GM04503 (cell line): ENCODE measurements at places on chromosomes 6 and 20.

- DNase-seq, result no peak
Measured at GRCh38 chr6:75029333-75029732, 176.5 kb downstream of the COL12A1 start.

DNA sequence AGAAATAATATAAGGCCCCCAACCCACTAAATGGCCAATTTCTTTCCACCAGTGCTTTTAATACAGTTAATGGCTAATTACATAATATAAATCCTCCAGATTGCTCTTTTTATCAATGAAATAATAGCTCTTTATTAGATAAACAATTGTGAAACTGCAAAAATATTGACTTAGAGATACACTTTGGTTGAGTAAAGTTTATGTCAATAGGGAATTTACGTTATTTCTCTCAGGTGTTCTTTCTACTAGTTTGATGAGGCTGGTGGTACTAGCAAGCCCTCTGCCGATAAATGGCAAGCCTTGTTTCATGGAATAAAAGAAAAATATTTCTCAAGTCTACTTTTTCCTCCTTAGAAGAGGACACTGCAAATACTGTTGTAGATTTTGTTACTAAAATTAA, 18.9 kb downstream of the RFX6 start:
- no peak for DNase-seq

DNA sequence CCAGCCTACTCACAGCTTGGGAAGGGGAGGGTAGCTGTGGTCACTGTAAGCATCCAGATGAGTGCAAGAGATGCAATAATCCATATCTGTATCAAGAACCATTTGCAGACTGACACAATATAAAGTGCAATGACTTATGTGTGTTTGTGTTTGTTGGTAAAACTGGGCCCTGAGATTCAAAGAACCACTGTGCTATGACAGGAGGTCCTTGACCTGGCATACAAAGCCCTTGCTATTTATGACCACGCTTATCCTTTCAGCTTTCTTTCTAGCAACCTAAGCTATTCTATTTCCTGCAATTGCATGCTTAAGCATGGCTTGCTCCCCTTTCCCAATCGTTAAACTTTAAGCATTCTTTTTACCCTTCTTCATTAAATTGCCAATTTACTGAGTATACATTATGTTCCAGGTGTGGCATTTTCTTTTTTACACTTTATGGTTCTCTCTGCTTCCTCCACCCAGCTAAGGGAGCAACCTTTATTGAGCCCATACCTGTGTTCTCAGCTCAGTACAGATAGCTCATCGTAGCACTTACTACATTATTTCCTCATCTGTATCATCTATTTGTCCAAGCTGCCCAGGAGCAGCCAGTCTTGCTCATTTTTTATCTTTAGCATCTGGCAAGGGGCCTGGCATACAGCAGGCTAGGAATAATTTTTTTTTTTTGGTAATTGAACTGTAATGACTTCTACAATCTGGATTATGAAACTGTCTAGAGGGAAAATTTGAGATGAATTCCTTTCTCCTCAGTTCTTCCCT, 3.5 kb downstream of the MCUR1 start:
- no peak for DNase-seq

GRCh38 chr6:98477231-98477630, 357.1 kb upstream of the POU3F2 start:
- no peak for DNase-seq

GRCh38 chr20:15061955-15062354, 724.5 kb upstream of the FLRT3 start:
- DNase-seq, result no peak

GRCh38 chr6:55694759-55695158, 115.8 kb upstream of the HMGCLL1 start:
- no peak for DNase-seq

GRCh38 chr20:61254881-61255626, 3.0 kb downstream of the CDH4 start:
- no peak for DNase-seq

DNA sequence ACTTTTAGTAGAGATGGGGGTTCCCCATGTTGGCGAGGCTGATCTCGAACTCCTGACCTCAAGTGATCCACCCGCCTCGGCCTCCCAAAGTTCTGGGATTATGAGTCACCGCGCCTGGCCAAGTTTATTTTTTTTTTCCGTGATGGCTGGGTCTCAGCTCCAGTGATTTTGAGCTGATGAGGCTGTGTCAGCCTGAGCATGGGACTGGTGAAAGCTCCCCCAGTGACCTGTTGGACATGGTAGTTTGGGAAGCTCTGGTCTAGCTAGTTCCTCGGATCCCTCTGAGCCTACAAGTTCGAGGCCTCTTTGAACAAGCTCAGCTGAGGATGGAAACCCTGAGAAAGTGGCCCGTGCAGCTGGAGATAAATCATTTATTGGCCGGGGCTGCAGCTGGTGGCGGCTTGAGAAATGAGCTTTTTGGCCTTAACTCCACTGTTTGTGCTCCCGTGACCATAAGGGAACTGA, 126.8 kb downstream of the SNX5 start:
- no peak for DNase-seq

GRCh38 chr6:44715188-44715587, 327.7 kb downstream of the CDC5L start:
- no peak for DNase-seq

DNA sequence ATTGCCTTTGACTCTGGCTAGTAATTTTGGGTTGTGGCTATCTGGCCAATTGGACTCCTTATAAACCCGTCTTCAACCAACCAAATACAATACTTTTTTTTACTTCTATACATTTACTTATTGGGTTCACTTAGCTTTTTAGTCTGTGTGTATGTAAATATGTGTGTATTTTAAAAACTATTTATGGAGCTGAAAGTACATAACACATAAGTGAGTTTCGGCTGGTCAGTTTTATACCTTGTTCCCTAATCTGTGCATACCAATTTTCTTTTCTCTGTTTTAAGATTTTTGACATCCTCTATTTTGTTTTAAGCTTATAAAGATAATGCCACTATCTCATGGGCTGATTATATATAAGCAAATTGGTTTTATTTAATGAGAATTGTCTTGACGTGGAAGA, 129.5 kb downstream of the LRRC1 start:
- DNase-seq, result no peak

DNA sequence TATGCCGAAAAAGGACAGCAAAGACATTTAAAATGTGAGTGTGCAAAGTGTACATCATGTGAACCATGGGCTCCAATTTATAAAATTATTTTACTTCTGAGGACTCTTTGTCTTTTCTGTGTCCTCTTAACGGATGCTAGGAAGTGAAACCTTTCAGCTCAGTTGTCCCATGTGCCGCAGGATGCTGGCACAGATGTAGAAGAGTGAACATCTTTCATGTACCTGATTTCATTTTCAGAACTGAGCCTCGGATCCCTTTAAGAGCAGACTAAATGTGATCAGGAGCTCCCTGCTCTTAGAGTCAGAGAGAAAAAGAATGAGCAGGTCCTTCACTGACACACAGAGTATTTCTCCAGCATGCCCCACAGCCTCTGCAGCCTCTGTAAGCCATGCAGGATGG, 27.6 kb upstream of the FUCA2 start:
- no peak for DNase-seq

DNA sequence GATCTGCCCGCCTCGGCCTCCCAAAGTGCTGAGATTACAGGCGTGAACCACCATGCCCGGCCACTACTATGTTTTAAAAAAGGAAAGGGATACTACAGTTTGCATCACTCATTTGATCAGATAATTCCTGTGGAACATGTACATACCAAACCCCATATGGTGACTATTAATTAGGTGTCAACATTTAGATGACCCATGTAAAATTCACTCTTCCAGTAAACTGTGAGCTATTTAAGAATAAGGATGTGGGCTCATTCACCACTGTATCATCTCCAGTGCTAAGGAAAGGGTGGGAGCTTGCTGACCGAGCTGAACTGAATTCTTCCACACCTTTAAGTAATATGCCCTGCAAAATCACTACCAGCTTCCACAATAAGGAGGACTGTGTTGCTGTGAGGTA, 127.5 kb downstream of the BTBD9 start:
- DNase-seq, result no peak

GRCh38 chr6:1984346-1984994, 260.9 kb downstream of the GMDS start:
- DNase-seq, result no peak
